SK-N-DZ (cell line): ENCODE measurements at places on chromosomes 3 and 15.

- DNase-seq, result no peak
These were observed 432.9 kb upstream of the CFAP20DC start for GRCh38 chr3:59482684-59483083.

DNA sequence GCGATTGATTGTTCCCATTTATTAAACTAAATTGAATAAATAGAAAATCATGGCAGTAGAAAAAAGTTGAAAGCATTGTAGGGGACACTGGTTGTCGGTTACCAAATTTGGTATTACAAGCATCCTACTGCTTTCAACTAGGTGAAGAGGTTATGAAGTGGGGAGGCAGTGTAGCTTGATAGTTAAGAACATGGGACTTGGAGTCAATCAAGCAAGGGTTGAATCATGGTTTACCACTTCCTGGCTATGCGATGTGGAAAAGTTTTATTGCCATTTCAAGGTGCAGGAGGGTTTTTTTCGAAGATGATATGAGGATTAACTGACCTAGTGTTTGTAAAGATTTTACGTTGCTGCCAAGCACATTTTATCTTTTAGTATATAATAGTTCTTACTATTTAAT lies 318.2 kb upstream of the KCNH8 start:
- DNase-seq, result no peak

DNA sequence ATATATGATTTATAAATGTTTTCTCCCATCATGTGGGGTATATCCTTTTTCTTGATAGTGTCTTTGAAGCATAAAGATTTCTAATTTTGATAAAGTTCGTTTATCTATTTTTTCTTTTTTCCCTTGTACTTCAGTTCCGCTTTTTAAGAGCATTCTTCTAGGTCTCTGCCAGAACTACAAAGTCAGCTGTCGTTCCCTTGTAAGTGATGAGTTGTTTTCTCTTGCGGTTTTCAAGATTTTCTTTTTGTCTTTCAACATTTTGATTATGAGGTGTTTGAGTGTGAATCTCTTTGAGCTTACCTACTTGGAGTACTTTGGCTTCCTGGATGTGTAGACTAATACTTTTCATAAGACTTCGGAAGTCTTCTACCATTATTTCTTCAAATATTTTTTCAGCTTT lies 9.3 kb upstream of the PRICKLE2 start:
- no peak for DNase-seq

- no peak for DNase-seq
These were observed 345.3 kb downstream of the CHST2 start for GRCh38 chr3:143464850-143465249.

DNA sequence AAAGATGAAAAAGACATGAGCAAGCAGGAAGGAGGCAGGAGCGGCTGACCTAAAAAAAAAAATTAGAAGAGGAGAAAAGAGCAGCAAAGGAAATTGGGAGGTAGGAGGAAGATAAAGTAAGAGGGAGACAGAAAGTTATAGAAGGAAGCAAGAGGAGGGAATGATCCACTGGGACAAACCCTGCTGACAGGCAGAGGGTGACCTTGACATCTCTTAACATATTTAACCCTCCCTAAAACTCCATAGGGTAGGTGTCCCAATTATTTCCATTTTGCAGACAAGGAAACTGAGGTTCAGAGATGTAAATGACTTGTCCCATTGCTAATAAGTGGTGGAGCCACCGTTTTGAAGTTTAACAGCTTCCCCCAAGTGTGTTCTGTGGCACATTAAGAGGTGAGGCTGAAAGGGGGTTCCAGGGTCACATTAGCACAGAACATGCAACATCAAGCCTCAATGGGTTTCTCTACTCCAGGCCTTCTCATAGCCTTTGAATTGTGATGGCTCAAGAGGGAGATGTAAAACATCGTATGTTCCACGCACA lies 37.4 kb upstream of the PRICKLE2 start:
- DNase-seq, result no peak
